ENCODE measurements at places on chromosomes 1 and 21. TPM values are rescaled to one million over a fixed set of nuclear protein-coding genes. Genes with fewer than 3 reads are reported as not detected.

The BNIPL gene
- 3.8 TPM for total RNA-seq

The NOS1AP gene
- not detected for total RNA-seq

The DDR2 gene
- total RNA-seq, result 0.57 TPM

The TRIM45 gene
- total RNA-seq, result 1.6 TPM

The LCE1D gene
- total RNA-seq, result not detected

The CASQ1 gene
- not detected for total RNA-seq

The ADAM30 gene
- not detected for total RNA-seq

The MTARC1 gene
- not detected for total RNA-seq

The CPT2 gene
- 14.7 TPM for total RNA-seq

The FMO5 gene
- not detected for total RNA-seq

The SYNC gene
- total RNA-seq, result not detected

The KANK4 gene
- not detected for total RNA-seq

The SPATA45 gene
- 0.86 TPM for total RNA-seq

The HAPLN2 gene
- total RNA-seq, result not detected

The TNNI3K gene
- total RNA-seq, result not detected

The OR2T2 gene
- not detected for total RNA-seq

The BTG2 gene
- total RNA-seq, result 82.6 TPM

The TMIGD3 gene
- total RNA-seq, result not detected

The POU3F1 gene
- total RNA-seq, result 0.50 TPM

The PRKAB2 gene
- total RNA-seq, result 4.8 TPM

The FAM131C gene
- total RNA-seq, result not detected

The CYP4A22 gene
- total RNA-seq, result not detected

The GJB5 gene
- not detected for total RNA-seq

The GJA4 gene
- total RNA-seq, result 5.9 TPM

The NTMT2 gene
- total RNA-seq, result not detected

The CD48 gene
- 816 TPM for total RNA-seq

The PKP1 gene
- total RNA-seq, result not detected

The CYP4Z1 gene
- not detected for total RNA-seq

The CAP1 gene
- 738 TPM for total RNA-seq

The RGS4 gene
- not detected for total RNA-seq

The TNFRSF8 gene
- 16.3 TPM for total RNA-seq

The CHI3L2 gene
- total RNA-seq, result 4.3 TPM

The LRRC8D gene
- total RNA-seq, result 27.3 TPM

The C1QB gene
- not detected for total RNA-seq

The NUP210L gene
- 0.24 TPM for total RNA-seq

The CD1B gene
- not detected for total RNA-seq

The IVL gene
- not detected for total RNA-seq
